ENCODE measurements at places on chromosomes 7 and 10. TPM values are rescaled to one million over a fixed set of nuclear protein-coding genes. Genes with fewer than 3 reads are reported as not detected.

Gene PDE1C
- not detected for total RNA-seq

Gene NUTM2E
- not detected for total RNA-seq

- peaks cover 15% of the 10 kb centered on the region for H3K4me1 ChIP-seq
- H3K27me3 ChIP-seq, result no peaks in the 10 kb centered on the region
- H3K36me3 ChIP-seq, result no peaks in the 10 kb centered on the region
- H3K27ac ChIP-seq, result peak overlapping the region; percentile 89
Measured at GRCh38 chr10:78764436-78764835, 304.3 kb upstream of the ZMIZ1 start.

GRCh38 chr10:33112831-33113455 is 154.9 kb upstream of the ITGB1 start:
- H3K4me1 ChIP-seq, result peaks cover 71% of the 10 kb centered on the region
- no peak overlapping the region for H3K27ac ChIP-seq
- H3K4me3 ChIP-seq, result no peak overlapping the region
- DNase-seq, result no peak

Gene SLC29A4
- 0.73 TPM for total RNA-seq

DNA sequence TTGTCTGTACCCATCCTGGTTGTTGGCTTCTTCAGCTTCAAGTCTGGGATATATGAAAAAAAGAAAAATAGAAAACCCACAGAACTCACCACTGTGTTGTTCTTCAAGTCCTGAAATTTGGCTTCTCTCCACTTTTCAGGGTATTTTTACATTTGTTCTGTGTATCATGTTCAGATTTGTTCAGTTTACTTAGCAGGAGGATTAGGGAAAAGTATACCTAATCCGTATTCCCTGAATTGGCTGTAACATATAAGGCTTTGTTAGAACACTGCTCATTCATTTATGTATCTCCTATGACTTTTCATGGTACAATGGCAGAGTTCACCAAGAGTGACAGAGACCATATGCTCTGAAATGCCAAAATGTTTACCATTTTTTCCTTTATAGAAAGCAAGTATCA is 146.9 kb downstream of the PTN start:
- no peaks in the 10 kb centered on the region for H3K36me3 ChIP-seq
- no peaks in the 10 kb centered on the region for H3K4me1 ChIP-seq
- H3K4me3 ChIP-seq, result no peak overlapping the region
- DNase-seq, result no peak
- no peak overlapping the region for H3K27ac ChIP-seq

Gene LRRC18
- total RNA-seq, result not detected

Gene GSTO2
- total RNA-seq, result 1.4 TPM

DNA sequence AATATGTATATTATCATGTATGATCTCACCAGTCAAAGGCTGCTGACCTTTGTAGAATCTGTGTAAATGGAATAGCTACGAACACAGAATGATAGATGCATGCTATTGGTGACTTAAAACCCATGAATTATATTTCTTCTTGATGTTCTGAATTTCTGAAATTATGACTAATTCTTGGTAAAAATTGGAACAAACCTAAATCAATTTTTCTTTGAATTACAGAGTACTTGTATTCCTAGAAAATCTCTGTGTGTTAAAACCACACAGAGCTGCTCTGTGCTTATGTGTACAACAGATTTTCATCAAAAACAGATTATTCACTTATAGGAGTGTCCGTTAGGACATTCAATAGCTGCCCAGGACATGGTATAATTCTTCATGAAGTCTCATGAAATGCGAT is 108.3 kb upstream of the MDFIC start:
- no peaks in the 10 kb centered on the region for H3K27me3 ChIP-seq
- H3K4me3 ChIP-seq, result no peak overlapping the region
- H3K4me1 ChIP-seq, result peaks cover 35% of the 10 kb centered on the region
- peak overlapping the region; percentile 61 for H3K27ac ChIP-seq
- no peak for DNase-seq

Gene CALHM2
- 20.3 TPM for total RNA-seq

Gene HOXA13
- total RNA-seq, result not detected

GRCh38 chr10:24292304-24293293 is 83.7 kb downstream of the KIAA1217 start:
- no peak overlapping the region for H3K4me3 ChIP-seq
- H3K36me3 ChIP-seq, result no peaks in the 10 kb centered on the region
- H3K27ac ChIP-seq, result no peak overlapping the region
- H3K27me3 ChIP-seq, result no peaks in the 10 kb centered on the region
- no peak for DNase-seq

Gene HKDC1
- total RNA-seq, result 0.11 TPM

DNA sequence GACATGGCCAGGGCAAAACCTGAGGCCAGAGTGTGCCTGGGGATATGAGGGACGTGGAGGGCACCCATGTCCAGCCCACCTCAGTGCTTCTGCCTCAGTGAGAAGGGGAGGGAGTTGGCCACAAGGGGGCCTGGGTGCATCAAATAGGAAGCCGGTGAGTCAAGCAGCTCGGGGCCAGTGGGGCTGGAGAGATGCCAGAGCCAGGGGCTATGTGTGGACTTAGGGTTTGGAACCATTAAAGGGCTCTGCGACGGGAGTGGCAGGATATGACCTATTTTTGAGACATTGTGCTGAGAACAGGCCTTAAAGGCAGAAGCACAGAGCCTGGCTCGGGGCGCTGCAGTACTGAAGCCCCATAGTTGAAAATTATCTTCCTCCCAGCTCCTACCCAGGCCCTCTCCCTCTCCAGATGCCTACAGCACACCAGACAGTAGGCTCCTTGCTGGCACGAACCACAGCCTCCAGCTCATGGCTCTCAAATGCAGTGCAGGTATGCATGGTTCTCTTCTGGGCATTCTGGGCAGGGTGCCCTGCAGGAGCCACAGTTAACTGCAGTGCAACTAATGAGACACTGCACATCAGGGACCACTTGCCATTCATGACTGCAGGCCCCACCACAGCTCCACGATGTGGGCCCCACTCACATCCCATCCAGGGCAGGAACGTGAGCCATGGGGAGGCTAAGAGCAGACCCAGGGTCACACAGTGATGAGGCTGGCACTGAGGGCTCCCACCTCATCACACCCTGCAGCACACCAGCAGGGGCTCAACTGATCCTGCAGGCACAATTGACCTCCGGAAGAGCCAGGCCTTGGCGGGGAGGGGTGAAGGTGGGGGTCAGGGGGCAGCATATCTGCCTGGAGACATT is 7.2 kb upstream of the PGAM2 start:
- peaks cover 43% of the 10 kb centered on the region for H3K36me3 ChIP-seq
- H3K4me1 ChIP-seq, result peaks cover 8% of the 10 kb centered on the region
- H3K4me3 ChIP-seq, result no peak overlapping the region
- no peak overlapping the region for H3K27ac ChIP-seq
- H3K27me3 ChIP-seq, result no peaks in the 10 kb centered on the region

DNA sequence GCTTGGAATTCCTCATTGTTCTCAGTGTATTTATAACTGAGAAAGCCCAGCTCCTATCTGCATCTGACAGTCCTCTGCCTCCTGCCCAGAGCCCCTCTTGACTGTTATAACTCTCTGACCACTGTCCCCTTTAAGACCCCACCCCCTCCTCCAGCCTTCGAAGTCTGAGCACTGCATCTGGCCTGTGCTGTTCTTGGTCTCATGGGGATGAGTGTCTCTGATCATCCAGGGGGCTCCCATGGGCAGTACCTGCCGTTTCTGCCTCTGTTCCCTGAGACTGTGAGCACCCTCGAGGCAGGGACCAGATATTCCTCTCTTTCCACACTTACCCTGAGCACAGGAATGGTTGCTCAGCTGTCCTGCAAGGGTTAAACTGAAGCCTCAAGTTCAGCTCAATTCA is 7.7 kb downstream of the GHRHR start:
- H3K36me3 ChIP-seq, result no peaks in the 10 kb centered on the region
- DNase-seq, result no peak
- no peak overlapping the region for H3K4me3 ChIP-seq
- H3K27ac ChIP-seq, result no peak overlapping the region
- H3K4me1 ChIP-seq, result peaks cover 7% of the 10 kb centered on the region

DNA sequence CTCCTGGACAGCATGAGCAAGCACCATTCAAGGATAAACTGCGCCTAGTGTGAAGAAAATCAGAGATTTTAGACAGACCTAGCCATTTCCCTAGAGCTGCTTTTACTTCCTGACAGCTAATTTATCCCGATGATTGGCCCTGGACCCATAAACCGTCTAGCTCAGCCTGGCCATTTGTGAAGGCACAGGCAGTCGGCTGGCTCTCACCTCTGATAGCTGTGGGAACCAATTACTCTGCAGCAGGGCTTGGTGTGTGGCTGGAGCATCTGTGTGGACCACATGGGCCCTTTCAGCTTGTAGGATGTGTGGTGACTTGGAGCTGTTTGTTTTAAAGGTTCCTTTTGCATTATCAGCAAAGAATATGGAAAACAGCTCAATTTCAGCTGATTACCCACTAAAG is 111.1 kb upstream of the NPY start:
- H3K27me3 ChIP-seq, result peaks cover 5% of the 10 kb centered on the region
- no peak overlapping the region for H3K4me3 ChIP-seq
- no peak overlapping the region for H3K27ac ChIP-seq
- no peak for DNase-seq
- H3K36me3 ChIP-seq, result no peaks in the 10 kb centered on the region
- no peaks in the 10 kb centered on the region for H3K4me1 ChIP-seq

DNA sequence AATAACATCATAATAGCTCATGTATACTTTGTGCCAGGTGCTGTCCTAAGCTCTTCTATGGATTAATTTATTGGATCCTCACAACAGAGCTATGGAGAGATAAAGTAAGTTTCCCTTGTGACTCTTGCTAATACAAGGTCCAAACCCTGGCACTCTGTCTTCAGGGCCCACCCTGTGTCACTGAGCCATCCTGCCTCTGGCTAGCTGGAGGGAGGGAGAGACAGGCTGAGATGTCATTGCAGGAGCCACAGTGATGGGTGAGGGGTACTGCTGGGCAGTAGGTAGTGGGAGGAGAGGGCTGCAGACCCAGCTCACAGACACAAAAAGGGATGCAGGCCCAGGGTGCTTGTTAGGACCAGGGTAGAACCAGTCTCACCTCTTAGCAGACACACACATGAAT is 16.9 kb downstream of the GCK start:
- DNase-seq, result no peak
- peaks cover 17% of the 10 kb centered on the region for H3K27me3 ChIP-seq
- H3K4me1 ChIP-seq, result peaks cover 6% of the 10 kb centered on the region
- no peak overlapping the region for H3K4me3 ChIP-seq
- H3K36me3 ChIP-seq, result no peaks in the 10 kb centered on the region
